HT1080 (cell line): ENCODE measurements at places on chromosomes 7 and 10.

- no peak for DNase-seq
Observed at GRCh38 chr10:85719408-85719807, 647.2 kb downstream of the GRID1 start.

DNA sequence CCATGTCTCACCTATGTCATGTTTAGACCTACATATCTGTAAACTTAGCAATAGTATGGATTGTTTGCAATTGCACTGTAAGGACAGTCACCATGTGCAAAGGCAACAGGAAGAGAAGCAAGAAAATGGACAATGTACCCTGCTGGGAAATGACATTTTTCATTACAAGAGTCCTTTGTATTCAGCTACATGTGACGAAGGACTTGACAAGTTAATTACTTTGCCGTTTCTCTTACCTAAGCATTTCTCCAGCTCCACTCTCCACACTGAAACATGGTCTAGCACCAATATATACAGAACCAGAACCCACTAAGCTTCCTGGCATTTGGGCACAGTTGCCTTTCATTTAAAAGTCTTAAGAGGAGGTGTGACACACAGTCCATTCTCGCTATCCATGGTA lies 76.6 kb upstream of the PFKP start:
- DNase-seq, result no peak

- peak; percentile 81 for DNase-seq
Observed at GRCh38 chr7:77326131-77326530, 90.0 kb downstream of the GSAP start.

GRCh38 chr7:90536449-90536848 lies 59.7 kb upstream of the CDK14 start:
- DNase-seq, result no peak

DNA sequence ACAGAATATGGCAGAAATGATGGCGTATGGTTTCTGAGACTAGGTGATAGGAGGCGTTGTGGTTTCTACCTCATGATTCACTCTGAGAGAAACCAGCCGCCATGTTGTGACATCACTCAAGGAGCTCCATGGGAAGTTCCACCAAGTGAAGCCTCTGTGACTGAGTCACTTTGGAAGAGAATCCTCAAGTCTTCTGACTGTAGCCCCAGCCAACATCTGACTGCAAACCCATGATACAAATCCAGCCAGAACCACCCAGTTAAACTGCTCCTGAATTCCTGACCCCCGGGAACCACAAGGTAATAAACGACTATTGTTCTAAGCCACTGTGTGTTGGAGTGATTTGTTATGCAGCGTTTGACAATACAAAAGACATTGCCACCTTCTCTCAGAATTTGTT lies 91.1 kb upstream of the CARD11 start:
- DNase-seq, result peak; percentile 70

GRCh38 chr10:12774204-12774894 lies 227.2 kb downstream of the CCDC3 start:
- DNase-seq, result no peak
